ENCODE measurements at places on chromosomes 6 and 20.
A peak's percentile ranks its signal among the peaks of the same experiment; 100 is the strongest.

GRCh38 chr6:24205020-24205492, 79.0 kb downstream of the NRSN1 start:
- DNase-seq: no peak

DNA sequence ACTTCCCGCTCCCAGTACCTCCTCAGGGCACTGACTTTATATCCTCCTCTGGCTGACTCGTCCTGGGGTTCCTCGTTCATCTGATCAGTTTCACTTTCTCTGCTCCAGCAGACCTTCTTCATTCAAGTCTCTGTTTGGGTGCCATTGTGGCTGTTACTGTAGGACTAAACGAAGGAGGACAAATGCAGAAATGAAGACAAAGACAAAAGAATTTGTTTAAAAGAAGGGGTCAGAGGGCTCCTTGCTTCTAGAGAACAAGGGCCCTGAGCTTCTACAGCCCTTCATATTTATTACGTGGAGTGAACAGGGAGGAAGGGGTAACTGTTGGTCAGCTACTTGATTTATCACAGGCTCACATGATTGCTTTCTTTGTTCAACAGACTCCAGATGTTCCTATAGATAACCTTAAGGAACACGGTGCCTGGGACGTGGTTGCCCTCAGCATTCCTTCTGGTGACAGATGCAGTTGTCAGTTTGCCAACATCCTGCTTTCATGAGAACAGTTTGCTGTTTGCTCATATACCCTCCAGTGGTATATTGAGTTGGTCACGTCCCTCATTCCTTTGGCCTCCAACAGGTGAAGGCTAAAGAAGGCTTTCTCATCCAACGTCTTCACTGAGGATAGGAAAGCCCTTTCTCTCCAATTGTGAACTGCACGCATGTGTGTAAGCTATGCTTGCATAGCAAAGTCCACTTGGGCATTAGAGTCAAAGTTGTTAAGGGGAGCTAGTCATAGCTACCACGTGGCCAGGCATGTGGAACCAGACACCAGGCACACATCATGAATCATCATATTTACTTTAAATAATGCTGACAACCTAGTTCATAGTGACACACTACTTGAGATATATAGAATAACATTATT, 69.1 kb upstream of the BTN3A2 start:
- no peak for DNase-seq

- DNase-seq: no peak
Measured at GRCh38 chr6:147194652-147195411, 9.4 kb upstream of the STXBP5 start.

DNA sequence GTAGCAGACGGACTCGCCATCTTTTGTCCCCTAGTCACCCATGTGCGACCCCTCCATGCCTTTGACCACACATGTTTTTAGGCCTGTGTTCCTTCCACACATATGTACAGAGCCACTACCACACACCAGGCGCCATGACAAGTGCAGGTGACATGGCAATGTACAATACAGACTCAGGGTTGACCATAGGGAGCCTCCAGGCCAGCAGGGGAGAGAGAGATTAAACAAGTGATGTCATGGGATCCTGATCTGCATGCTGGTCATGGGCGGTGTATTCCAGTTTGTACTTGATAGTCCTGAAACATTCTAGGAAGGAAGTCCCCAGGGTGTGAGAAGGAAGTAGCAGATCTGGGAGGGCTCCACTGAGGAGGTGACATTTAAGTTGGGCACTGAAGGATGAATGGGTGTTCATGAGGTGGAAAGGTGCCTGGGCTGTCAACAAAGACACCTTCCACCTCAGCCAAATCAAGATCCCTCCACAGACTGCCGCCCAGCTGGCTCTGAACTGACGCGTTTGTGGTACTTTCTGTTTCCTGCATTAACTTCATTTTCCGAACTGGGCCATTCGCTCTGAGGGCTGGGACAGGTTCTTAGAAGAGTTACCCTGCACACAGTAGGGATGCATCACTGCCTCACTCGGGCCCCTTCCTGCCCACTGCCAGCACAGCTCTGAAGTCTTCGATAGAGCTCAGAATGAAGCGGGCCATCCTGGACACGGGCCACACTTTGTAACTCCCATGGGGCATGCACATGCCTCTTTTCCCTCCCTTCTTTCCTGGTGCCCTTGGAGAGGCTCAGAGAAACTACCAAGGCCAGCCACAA, 94.0 kb downstream of the NOL4L start:
- DNase-seq: no peak

- DNase-seq: no peak
Measured at GRCh38 chr6:83970582-83970981, 63.0 kb upstream of the MRAP2 start.

DNA sequence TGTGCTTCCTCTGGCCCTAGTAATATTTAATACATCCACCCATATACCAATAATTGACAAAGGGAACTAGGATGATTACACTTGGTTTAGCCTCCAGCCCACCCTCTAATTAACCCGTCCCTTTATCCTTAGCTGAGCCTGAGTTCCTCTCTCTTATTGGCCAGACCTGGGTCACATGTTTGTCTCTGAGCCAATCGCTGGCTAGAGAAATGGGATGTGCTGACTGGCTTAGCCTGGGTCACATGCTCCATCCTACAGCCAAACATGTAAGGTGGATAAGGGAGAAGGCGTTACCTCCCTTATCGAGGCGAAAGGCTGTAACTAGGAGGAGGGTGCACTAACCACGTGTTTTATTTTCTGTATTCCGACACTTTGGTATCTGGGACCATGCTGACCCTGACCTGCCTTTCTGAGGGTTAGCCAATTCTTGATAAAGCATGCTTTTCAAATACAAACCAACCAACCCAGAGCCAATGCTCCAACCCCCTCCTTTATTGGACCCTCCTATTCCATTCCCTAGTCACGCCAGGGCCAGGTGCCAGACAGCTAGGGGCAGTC, 262.7 kb downstream of the PREX1 start:
- no peak for DNase-seq

- no peak for DNase-seq
Measured at GRCh38 chr6:26330859-26331217, 34.2 kb upstream of the BTN3A2 start.

DNA sequence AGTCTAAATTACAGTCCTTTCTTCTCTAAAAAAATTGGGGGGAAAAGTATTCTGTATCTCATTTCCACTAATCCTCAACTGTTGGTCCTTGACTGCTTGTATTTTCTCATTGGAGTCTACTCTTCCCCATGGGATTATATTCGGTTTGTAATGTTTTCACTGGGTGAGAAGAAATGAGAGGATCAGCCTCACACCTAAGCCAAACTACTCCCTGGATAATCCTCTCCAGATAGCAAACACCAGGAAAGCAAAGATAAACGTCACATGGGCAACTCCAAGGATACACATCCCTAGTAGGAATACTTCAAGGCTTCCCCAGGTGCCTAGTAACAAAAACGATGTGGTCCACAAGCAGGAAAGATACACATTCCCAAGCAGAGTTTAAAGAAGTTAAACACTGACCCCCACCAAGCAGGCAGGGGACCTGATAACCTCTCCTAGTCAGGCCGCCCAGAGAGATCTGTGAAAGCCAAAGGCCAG, 53.9 kb upstream of the SOX4 start:
- DNase-seq: no peak

DNA sequence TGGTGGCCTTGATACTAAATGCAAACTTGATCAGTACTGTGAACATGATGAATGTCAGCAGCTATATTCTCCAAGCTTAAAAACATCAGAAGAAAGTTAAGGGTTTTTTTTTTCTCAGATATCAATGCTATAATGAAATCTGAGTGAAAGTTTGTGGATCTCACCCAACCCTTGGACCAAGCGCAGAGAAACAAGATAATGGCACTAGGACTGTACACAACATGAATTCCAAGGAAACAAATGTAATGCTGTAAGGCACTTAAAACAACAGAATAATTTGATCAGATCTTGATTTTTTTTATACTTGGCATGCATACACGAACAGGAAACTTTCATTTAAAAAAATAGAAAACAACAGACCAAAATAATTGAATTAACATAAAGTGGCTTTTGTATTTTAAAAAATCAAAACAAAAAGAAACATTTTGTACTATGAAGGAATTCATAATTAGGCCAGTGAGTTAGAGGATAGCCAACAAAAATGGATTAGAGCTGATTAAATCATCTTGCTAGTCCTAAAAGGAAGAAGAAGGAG, 1154.0 kb upstream of the EYS start:
- DNase-seq: no peak

- no peak for DNase-seq
Measured at GRCh38 chr6:31569861-31570536, 2.1 kb upstream of the LTA start.

GRCh38 chr6:77092971-77093370, 370.3 kb downstream of the HTR1B start:
- DNase-seq: no peak

DNA sequence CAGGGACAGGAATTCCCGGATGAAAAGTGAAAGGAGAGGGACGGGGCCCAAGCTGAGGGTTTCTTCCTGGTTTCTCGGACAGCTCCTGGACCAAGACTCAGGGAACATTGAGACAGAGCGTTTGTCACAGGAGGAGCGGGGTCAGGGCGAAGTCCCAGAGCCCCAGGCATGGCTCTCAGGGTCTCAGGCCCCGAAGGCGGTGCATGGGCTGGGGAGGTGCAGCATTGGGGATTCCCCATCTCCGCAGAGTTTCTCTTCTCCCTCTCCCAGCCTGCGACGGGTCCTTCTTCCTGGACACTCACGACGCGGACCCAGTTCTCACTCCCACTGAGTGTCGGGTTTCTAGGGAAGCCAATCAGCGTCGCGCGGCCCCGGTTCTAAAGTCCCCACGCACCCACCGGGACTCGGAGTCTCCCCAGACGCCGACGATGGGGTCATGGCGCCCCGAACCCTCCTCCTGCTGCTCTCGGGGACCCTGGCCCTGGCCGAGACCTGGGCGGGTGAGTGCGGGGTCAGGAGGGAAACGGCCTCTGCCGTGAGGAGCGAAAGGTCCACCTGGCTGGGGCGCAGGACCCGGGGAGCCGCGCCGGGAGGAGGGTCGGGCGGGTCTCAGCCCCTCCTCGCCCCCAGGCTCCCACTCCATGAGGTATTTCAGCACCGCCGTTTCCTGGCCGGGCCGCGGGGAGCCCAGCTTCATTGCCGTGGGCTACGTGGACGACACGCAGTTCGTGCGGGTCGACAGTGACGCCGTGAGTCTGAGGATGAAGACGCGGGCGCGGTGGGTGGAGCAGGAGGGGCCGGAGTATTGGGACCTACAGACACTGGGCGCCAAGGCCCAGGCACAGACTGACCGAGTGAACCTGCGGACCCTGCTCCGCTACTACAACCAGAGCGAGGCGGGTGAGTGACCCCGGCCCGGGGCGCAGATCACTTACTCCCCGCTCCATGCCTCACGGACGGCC, 54.6 kb upstream of the POLR1H start:
- DNase-seq: no peak

- DNase-seq: no peak
Measured at GRCh38 chr20:58071991-58072390, 156.5 kb downstream of the ANKRD60 start.

- DNase-seq: no peak
Measured at GRCh38 chr6:34509782-34510181, 43.9 kb downstream of the PACSIN1 start.

DNA sequence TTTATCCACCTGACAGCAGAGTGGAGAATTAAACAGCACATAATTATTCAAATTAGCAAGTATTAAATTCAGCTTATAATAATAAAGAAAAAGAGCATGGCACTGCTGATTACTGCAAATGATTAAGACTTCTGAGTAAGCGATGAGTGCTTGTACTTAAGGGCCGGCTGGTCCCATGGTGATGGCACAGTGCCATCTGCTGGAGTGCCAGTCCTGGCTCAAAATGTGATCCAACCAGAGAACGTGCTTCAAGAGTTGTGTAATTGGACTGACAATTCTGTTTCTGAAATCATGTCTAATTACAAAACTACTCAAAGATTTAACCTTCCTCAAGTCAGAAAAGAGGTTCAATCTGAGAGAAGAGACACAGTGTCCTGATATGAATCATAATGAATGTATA, 181.6 kb upstream of the RGS17 start:
- peak; percentile 2 for DNase-seq

- DNase-seq: no peak
Measured at GRCh38 chr20:36074983-36075382, 79.6 kb upstream of the EPB41L1 start.

DNA sequence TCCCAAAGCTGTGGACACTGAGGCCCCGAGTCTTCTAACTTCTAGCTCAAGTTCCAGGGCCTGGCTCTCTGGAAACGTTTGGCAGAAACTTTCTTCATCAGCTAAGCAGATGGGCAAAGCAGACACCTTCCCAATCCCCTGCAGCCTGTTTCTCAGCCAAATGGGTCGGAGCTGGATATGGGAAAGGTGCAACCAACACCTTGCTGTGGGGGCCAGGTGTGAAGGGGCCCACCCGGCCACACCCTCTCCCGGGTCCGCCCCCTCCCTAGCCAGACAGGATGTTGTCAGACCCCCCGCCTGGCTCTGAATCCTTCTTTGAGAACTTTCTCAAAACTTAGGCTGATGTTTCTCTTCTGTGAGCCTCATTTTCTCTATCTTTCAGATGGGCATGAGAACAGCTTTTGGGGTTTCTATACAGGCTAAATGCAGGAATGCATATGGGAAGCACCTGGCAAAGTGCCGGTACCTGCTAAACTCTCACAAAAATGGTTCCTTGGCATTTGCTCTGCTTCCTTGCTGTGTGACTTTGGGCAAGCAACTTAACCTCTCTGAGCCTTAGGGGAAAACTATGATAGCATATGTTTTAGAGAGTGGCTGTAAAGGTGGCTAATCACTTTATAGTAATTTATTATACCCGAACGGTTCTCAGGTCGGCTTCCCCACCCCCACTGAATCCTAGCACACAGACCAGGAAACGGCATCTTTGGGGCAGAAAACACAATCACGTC, 1.8 kb downstream of the SNAI1 start:
- no peak for DNase-seq

- no peak for DNase-seq
Measured at GRCh38 chr6:114040871-114041270, 69.9 kb upstream of the HDAC2 start.

GRCh38 chr20:44002861-44003260, 88.2 kb downstream of the TOX2 start:
- DNase-seq: no peak

- DNase-seq: no peak
Measured at GRCh38 chr20:20034486-20034885, 17.3 kb downstream of the NAA20 start.

- DNase-seq: no peak
Measured at GRCh38 chr6:149357726-149358538, 40.4 kb downstream of the TAB2 start.

- no peak for DNase-seq
Measured at GRCh38 chr6:3442431-3443220, 14.2 kb downstream of the SLC22A23 start.

GRCh38 chr6:15389084-15389764, 143.4 kb downstream of the JARID2 start:
- DNase-seq: no peak

DNA sequence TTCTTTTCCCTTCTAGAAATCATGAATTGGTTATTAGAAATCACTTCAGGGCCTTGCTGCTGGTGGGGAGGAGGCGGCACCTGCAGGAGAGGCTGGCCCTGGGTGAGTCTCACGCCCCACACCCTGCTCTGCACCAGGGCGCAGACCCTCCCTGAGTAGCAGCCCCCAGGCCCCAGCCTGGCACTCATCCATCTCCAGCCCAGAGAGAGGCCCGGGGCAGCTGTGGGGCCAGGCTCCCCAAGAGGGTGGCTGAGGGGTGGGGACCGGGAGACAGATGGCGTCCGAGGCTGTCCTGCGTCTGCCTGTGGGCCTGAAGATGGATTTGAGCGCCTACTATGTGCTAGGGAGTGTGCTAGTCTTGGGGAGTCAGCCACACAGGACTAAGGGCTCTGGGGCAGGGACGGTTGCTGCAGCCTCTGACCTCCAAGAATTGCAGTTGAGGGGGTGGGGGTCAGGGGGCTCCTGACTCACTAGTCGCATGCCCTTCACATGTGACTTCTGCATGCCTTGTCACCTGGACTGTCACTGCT, 59.6 kb upstream of the GATA5 start:
- DNase-seq: no peak

All from stimulated activated CD8-positive, alpha-beta memory T cell treated with anti-CD3 and anti-CD28 coated beads, Interleukin-7, amount 100 ng/mL, for 48 hours (primary cell).